ENCODE measurements at places on chromosomes 5 and 9. TPM values are rescaled to one million over a fixed set of nuclear protein-coding genes. Genes with fewer than 3 reads are reported as not detected.

PCDHA1 gene
- not detected for polyA plus RNA-seq

- H3K4me1 ChIP-seq: no peaks in the 10 kb centered on the region
- H3K36me3 ChIP-seq: no peaks in the 10 kb centered on the region
- no peak for DNase-seq
- no peaks in the 10 kb centered on the region for H3K27me3 ChIP-seq
These were observed 32.7 kb upstream of the TLR4 start for GRCh38 chr9:117671468-117671867.

GRCh38 chr5:127447827-127448226, 69.6 kb upstream of the PRRC1 start:
- no peaks in the 10 kb centered on the region for H3K4me1 ChIP-seq
- no peaks in the 10 kb centered on the region for H3K27me3 ChIP-seq
- H3K4me3 ChIP-seq: no peak overlapping the region

DNA sequence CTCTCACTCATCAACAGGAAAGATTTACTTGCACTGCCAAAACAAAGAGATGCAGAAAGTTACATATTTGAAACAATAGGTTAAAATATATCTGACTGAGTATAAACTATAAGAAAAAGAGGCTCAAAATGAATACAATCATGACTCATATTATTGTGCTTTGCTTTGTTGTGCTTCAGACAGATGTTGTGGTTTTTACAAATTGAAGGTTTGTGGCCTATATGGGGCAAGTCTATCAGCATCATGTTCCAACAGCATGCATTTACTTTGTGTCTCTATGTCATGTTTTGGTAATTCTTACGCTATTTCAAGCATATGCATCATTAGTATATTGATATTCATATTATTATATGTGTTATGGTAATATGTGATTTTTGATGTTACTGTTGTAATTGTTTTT, 330.0 kb downstream of the PRR16 start:
- H3K36me3 ChIP-seq: no peaks in the 10 kb centered on the region
- H3K4me3 ChIP-seq: no peak overlapping the region
- H3K27me3 ChIP-seq: no peaks in the 10 kb centered on the region
- no peaks in the 10 kb centered on the region for H3K4me1 ChIP-seq
- H3K27ac ChIP-seq: no peak overlapping the region

GRCh38 chr5:158212917-158213316, 354.0 kb upstream of the CLINT1 start:
- H3K4me3 ChIP-seq: no peak overlapping the region
- no peaks in the 10 kb centered on the region for H3K27me3 ChIP-seq
- DNase-seq: no peak
- no peaks in the 10 kb centered on the region for H3K36me3 ChIP-seq
- no peak overlapping the region for H3K27ac ChIP-seq

- DNase-seq: no peak
- H3K4me3 ChIP-seq: no peak overlapping the region
- H3K36me3 ChIP-seq: no peaks in the 10 kb centered on the region
- H3K27ac ChIP-seq: no peak overlapping the region
These were observed 244.4 kb downstream of the ADAMTSL1 start for GRCh38 chr9:18718393-18718792.

GRCh38 chr5:154384480-154385235, 61.1 kb upstream of the SAP30L start:
- peak; percentile 99 for DNase-seq
- H3K36me3 ChIP-seq: peaks cover 14% of the 10 kb centered on the region
- H3K4me1 ChIP-seq: peaks cover 16% of the 10 kb centered on the region

PAPPA gene
- polyA plus RNA-seq: 0.08 TPM

COL5A1 gene
- 0.13 TPM for polyA plus RNA-seq
